COR-L47 (cell line): ENCODE measurements at places on chromosomes 16 and 17.
A peak's percentile ranks its signal among the peaks of the same experiment; 100 is the strongest.

- no peak for DNase-seq
Measured at GRCh38 chr17:81276781-81277180, 18.3 kb downstream of the SLC38A10 start.

DNA sequence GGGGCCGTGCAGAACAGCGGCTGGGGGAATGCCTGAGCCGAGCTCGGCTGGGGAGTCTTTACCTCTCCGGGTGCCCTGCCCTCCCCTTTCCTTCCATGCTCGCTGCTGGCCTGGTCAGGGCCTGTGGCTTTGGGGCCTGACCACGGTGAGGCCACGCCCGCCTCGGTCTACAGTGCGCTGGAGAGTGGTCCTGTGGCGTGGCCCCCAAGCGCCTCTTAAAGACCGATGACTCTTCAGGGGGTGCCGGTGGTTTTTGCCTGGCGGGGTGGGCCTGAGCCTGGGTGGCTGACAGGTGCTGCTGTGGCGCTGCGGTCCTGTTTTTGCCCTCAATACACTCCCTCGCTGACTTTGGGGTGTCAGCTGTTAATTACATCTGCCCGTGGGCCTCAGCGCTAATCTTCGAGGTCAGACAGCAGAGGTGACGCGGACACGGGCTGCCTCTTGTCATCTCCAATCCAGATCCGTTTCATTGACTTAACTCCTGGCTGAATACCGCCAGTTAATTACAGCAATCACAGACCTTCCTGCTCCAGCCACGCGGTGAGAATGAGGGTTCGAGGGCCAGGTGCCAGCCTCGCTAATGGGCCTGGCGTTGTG lies 29.7 kb downstream of the GSE1 start:
- peak; percentile 64 for DNase-seq

DNA sequence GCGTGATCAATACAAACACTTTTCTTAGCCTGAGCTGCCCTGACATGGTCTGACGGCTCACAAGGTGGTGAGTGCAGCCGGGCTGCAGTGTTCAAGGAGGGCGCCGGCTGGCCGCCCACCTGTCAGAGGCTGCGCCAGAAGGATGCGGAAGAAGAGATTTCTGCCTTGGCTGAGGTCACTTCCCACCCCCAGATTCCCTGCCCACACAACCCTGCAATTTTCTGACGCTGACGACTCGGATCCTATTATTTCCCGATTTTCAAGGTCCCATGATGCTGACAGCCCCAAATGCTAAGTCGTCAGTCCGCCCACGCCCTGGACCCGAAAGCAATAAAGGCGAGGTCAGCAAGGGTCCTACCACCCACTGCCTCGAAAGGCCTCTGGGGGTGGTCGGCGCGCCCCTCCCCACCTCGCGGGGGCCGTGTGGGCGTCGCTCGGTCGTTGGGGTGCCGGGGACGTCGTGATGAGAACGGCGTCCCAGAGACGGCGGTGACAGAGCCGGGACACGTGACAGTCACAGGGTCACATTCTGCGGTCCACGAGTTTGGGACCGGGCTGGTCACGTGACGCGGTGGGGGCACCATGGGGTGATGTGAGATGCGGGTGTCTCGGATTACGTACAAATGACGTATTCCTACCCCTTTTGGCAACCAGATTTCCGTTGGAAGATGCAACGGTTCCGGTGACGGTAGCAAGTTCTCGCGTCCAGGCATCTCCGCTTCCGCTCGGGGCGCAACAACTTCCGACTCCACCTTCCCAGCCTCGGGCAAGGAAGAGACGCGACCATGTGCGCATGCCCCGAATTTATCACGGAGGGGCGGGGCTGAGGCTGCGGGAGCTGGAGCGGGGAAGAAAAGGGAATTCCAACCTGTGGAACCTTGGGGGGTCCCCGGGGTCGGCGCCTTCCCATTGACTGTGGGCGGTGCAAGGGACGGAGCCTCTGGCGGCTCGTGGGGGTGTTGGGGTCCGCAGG lies at the start of gene STX4:
Gene STX4 (plus strand): TSS at position 823 of the 973 bp plus-strand sequence. CDS start 248 bp downstream, outside the sequence.
- DNase-seq = peak; percentile 91

DNA sequence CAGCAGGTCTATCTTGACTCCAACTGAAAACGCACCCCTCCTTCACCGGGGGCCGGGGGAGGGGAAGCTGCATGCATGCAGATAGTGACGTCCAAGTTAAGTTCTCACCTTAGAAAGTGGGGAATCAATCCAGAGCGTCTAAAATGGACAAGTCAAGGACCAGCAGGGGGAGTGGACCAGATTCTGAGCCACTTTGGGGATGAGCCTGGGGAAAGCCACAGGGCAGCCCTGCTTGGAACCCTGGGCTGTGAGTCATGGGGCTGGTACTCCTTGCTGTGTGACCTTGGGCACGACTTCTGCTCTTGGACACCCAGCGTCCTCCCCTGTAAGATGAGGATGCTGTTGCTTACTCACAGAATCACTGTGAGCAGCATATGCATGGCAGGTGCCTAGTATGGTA lies 9.1 kb downstream of the TNFRSF13B start:
- no peak for DNase-seq

GRCh38 chr17:14557480-14557879 lies 256.6 kb downstream of the HS3ST3B1 start:
- no peak for DNase-seq

DNA sequence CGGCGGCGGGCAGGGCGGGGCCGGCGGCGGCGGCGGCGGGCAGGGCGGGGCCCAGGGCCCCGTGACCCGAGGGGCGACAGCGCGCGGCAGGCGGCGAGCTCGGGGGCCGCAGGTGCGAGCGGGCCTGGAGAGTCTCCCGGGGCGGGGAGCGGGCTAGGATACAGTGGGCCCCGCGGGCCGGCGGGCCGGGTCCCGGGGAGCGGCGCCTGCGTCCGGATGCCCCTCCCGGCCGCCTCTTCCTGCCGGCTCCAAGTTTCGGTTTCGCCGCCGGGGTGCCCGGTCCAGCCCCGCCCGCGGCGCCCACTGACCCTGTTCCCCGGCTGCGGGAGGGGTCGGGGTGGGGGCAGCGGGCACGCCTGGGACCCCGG lies at the start of gene RNF213:
Gene RNF213 (plus strand): TSS at position 62 of the 368 bp plus-strand sequence. CDS start 2,830 bp downstream, outside the sequence.
- no peak for DNase-seq

GRCh38 chr16:11224096-11224893 lies 31.7 kb downstream of the SOCS1 start:
- no peak for DNase-seq

- no peak for DNase-seq
Measured at GRCh38 chr17:1880851-1881630, 51.2 kb downstream of the RPA1 start.

- DNase-seq = no peak
Measured at GRCh38 chr16:81879625-81880024, 100.5 kb downstream of the PLCG2 start.
